Activated CD4-positive, CD25-positive, alpha-beta regulatory T cell (primary cell): ENCODE measurements at places on chromosomes 7 and 10.

- no peak for DNase-seq
Measured at GRCh38 chr10:17984056-17984455, 32.3 kb downstream of the SLC39A12 start.

DNA sequence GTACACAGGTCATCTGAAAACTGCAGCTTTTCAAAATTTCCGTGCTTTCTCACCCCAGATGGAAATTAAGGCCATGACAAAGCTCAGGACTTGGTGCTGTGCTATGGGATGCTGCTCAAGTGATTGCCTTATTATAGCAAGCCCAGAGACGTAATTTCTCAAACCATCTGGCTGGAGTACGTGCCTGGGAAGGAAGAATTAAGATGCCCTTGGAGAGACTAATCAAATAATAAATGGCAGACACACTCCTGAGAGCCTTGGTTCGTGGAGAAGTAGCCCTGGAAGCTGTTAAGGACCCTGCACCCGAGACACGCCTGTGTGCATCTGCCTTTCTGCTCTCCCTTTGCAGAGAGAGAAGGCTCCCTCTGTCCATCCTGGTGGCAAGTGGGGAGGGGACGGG lies 38.3 kb upstream of the PRLHR start:
- no peak for DNase-seq

GRCh38 chr7:1019789-1020610 lies 24.3 kb upstream of the GPR146 start:
- DNase-seq = no peak

DNA sequence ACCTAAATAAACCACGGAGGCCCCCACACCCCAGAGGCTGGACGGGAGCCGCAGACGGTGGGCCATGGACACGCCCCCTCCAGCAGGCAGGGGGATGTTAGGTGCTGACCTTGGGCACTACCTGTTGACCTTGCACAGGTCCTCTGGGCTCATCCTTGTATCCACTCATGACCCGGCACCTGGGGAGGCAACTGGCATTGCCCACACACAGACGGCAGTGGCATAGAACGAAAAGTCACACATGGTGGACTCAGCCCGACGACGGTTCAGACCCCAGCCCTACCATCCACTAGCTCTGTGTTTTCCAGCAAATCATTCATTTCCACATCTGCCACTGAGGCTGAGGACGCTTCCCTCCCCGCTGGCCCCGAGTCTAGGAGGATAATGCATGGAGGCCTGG lies 247.7 kb upstream of the PPP2R2D start:
- no peak for DNase-seq

DNA sequence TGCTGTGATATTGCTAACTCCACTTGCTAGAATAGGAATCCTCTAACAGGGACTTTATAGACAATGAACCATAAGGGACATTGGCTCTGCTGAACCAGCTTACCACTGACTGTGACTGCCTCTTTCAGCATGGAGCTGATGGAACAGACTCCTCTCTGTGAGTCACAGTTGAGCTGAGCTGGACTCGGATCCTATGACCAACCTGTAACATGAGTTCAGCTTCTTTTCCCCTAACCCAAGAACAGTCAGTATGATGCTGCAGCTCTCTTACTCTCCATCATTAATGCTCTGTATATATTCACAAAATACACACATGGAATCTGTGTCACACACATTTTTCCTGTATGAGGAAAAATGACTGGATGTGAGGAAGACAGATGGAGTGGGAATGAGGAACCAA lies 177.9 kb upstream of the BET1 start:
- no peak for DNase-seq
